Activated T-helper 9 cell treated with anti-CD3 and anti-CD28 coated beads, Interleukin-2, amount 50 U/mL, for 16 hours (primary cell): ENCODE measurements at places on chromosomes 4 and X.

DNA sequence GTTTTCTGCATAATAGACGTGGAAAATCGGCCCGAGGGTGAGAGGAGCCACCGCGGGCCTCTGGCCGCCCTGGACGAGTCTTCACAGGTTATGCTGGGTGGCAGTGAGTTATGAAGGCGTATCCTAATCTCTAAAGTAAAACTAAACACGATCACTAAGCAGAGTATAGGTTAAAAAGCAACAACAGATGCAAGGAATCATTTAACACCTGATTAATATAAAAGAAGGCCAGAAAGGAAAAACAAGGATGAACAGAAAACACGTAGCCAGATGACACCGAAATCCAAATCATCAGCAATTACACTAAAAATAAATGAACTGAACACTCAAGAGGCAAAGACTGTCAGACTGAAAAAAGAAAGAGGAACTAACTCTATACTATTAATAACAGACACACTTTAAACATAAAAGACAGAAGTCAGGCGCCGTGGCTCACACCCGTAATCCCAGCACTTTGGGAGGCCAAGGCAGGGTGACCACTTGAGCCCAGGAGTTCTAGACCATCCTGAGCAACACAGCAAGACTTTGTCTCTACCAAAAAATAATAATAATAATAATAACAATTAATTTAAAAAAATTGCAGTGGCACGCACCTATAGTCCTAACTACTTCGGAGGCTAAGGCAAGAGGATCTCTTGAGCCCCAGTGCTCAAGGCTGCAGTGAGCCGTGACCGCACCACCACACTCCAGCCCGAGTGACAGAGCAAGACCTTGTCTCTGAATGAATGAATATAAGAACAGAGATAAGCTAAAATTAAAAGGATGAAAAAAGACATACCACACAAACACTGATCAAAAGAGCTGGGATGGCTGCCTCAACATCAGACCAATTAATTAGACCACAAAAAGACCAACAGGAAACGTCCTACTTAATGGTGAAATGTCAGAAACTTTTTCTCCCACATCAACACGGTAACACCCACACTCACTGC lies 30.0 kb downstream of the CTBP1 start:
- DNase-seq: no peak

GRCh38 chrX:45434231-45434630 lies 233.6 kb upstream of the DIPK2B start:
- DNase-seq: no peak

DNA sequence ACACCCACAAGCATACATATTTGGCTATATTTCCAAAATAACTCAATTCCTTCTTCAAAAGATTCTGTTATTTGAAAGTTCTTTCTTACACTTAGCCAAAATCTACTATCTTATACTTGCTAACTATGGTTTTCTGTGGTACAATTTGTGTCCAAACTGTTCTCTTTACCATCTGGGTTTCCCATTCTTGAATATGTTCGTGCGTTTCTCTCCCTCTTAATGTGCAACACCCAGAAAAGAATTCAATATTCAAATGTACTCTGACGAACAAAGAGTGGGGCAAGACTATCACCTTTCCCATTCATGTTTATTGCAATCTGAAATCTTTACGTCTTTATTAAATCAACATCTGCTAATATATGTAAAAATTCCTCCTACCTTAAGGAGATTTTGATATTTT lies 912.7 kb downstream of the FAT4 start:
- no peak for DNase-seq

- no peak for DNase-seq
These were observed 24.8 kb upstream of the GATB start for GRCh38 chr4:151785484-151786157.

GRCh38 chr4:129581305-129581704 lies 485.4 kb downstream of the C4orf33 start:
- no peak for DNase-seq

DNA sequence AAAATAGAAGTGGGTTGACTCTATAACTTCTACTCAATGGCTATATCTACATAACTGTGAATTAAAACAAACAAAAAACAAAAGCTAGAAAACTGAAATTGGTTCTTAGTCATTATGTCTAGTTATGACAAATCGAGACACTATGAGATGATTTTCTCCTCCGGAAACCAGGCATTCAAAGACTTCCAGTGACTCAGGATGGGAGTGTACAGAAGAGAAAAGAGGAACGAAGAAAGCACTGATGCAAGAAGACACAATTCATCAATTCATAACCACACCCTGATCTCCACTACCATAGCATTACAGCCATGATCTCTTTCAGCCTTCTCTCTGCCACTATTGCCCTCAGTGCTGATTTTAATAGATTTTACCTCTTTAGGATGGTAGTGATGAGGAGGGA lies 253.6 kb downstream of the CBLL2 start:
- DNase-seq: no peak

DNA sequence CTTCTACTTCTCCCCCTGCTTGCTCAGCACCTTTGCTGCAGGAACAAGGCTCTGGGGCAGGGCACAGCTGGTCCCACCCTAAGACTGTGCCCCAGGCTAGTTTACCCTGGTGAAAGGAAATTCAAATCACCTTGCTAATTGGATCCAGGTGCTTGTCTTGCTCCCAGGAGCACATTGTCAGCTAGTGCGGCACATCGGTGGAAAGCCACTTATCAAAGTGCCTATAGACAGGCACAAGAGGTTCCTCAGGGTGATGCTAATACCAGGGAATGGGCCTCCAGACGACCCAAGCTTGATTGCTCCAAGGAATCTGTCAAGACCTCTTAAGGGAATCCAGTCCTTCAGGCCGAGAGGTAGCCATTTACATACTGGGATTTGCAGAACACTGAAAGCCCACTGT lies 64.5 kb upstream of the PRPS1 start:
- DNase-seq: no peak

GRCh38 chr4:8855818-8856245 lies 15.8 kb downstream of the HMX1 start:
- DNase-seq: no peak

DNA sequence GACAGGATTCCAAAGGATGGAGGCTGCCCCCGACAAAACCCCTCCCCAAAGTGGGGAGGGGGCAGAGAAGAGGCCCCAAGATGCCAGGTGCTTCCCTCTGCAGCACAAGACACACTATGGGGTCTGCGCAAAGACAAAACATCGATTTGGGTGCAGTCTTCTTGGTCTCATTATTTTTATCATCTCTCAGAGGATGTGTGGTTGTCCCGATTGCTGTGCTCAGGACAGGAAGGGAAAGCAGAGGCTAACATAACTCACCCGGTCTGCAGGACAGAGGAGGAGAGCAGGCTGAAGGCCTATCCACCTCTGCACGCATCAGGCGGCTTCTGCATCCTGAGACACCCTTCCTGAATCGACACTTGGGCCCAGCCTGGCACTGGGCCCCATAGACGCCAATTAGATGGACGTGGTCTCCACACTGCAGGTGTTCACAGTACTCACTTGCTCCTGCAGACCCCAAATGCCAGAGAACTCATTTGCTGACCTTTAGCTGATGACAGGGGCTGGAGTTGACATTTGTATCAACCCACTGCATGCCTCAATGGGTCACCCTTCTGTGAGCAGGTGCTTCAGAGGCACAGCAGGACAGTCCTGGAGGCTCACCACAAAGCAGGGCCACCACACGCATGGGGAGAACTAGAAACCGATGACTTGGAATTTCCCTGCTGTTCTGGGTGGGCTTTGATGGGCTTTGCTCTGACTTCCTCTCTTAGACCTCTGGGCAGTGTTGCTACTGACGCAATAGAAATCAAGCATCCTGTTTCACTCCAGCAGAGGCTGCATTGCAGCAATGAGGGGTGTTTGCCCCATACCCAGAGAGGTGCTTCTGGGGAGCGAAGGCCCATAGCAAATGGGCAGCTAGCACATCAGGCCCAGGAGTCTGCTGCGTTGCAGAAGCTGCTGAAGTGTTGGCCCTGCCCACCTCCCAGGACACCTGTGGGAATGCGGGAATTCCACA lies 96.3 kb upstream of the ENPP6 start:
- DNase-seq: no peak

DNA sequence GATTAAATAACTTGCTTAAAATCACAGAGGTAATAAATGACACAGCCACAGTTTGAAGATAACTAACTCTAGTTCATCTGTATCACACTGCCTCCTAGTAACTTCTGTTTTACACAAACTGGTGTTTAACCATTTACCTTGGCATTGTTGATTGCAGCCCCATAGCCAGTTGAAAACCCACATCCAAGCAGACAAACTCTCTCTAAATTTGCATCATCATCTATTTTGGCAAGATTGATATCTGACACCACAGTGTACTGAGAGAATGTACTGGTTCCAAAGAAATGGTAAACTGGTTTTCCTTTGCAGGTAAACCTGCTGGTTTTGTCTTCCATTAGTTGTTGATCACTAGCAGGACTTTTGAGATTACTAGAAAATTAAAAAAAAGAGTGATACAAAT lies 7.8 kb downstream of the ADH4 start:
- DNase-seq: no peak

DNA sequence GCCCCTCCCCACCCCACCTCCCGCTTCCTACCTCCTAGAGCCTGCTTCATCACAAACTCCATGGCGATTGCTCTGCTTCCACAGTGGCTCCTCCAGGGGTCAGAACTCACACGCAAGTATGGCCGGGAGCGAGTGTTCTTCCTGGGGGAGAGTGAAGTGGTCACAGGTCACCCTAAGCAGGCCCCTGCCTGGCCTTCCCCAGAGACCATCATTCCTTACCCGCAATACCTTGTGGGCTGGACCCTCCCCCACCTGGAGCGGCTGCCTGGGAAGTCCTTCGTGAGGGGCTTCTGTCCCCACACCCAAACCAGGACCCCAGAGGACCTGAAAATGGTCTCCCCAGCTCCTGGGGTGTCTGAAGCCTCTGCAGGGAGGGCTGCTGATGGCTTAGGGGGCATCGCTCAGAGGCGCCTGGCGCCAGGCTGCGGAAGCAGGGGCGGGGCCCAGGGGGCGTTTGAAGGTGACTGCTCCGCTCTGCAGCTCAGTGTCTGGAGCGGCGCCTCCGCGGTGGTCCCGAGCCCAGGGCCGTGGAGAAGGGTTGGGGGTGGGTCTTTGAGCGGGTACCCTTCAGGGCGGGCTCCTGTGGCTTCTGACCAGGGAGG lies 1.4 kb downstream of the CPLX1 start:
- no peak for DNase-seq

GRCh38 chr4:61359301-61359700 lies 159.2 kb downstream of the ADGRL3 start:
- DNase-seq: no peak

- no peak for DNase-seq
These were observed 71.5 kb downstream of the SLC16A2 start for GRCh38 chrX:74492720-74493201.

DNA sequence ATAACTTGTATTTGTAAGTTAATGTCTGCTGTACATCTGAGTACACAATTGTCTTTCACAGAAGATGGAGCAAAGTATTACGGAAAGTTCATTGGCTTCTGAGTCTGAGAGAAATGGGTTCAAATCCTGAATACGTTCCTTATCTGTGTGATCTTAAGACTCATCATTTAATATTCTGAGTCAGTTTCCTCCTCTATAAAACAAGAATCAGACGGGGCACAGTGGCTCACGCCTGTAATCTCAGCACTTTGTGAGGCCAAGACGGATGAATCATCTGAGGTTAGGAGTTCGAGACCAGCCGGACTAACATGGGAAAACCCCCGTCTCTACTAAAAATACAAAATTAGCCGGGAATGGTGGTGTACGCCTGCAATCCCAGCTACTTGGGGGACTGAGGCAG lies 57.8 kb downstream of the APBB2 start:
- no peak for DNase-seq

DNA sequence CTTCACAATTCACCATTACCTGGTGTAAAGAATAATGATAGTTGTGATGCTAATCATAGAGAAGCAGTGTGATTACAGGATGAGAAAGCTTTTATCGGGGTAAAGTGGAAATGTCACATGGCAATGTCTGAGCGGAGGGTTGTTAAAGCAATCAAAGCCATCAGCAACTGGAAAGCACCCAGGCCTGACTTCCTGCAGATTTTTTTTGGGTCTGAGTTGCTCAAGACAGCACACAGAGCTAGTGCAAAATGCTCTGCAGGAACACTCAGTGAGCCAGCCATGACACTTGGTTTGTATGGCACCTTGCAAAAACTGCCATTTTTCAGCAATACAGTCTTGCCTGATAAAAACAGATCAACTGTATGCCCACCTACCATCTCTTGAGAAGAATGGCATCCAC lies 152.9 kb downstream of the COL4A6 start:
- DNase-seq: no peak

DNA sequence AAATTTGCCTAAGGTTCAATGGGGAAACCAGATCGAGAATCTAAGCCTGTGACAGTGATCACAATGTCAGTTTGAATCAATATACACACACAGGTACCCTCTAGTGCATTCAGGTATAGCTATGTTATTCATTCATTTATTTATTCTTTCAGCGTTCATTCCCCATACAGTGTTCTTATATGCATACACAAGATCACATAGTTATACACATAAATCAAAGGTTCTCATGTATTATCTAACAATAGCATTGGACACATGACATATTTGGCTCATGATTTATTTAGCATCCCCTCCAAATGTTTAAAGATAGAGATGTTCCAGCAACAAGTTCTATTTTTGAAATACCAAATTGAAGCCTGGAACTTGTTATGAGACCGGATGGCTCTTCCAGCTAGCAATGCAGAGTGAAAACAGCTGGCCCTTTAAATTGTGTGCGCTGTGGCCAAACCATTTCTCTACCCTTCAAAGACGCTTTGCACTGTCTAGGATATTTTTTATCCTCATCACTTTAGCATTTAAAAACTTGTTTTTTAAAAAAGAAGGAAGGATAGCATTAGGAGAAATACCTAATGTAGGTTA lies 131.0 kb downstream of the ATXN3L start:
- no peak for DNase-seq

- DNase-seq: no peak
These were observed 11.3 kb downstream of the FRG2 start for GRCh38 chr4:190015538-190016368.

DNA sequence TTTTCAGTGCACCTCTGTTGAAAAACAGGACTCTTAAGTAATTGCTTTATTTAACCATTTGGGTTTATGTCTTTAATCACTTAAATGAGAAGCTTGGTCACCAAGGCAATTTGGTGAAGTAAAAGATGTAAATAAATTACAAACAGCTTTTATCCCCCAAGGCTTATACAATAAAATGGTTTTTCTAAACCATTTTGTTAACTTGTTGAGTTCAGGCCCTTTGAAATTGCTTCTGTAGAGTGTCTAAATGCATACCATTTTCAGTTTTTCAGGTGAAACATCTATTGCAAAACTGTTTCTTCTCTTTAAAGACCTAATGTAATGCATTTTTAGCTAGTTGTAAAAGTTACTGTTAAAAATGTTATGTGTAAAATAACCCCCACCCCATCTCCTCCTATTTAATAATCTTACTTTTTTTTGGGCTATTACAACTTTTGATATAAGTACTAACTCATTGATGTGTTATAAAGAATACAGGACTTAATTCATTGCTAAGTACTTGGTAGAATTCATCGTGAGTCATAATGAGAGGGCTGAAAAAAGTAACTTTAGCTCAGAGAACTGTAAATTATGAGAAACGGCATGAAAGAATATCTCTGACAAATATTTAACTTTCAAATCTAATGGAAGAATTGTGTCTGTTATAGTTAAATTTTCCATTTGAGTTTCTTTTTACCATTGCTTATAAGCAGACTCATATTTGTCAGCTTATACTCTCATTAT lies 4.5 kb downstream of the RAPGEF2 start:
- no peak for DNase-seq

- DNase-seq: no peak
These were observed 283.3 kb upstream of the DKK2 start for GRCh38 chr4:107319386-107319785.
